ENCODE measurements at places on chromosomes 5 and 9.

DNA sequence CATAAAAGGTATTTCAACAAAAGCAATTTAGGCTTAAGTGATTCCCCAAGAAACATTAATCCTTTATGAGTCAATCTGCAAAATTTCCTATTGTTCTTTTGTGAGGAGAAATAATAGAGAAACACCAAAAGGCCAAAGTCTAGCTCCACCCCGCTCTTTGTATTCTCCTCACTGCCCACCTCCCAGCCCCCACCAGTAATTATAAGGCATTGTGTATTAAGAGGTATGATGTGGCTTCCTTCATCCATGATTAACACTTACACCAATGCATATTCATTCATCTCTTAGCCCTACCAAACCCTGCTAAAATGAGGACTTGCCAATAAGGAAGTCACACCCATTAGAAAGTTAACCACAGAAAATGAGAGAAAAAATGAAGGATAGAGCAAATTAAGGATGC lies 105.3 kb upstream of the SPATA31D4 start:
- DNase-seq, result no peak

GRCh38 chr9:138075496-138075895 lies 197.9 kb downstream of the CACNA1B start:
- DNase-seq, result no peak

- no peak for DNase-seq
Measured at GRCh38 chr9:20331095-20331685, 291.1 kb downstream of the MLLT3 start.

DNA sequence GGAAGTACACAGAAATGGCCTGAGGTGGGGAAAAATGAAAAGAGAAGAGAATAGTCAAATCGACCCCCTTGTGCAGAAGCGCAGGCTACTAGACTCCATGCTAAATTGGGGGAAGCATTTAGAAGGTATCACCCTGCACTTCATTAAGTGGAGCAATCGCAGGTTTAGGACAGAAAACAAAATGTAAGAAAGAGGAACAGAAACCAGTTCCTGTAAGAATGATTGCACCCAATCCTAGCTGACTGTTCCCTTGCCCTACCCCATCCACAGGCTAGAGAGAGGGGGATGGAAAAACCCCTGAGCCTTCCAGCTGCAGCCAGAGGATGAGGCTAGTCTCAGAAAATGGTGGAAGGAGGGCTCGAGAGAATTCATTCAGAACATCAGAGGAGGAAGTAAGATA lies 23.9 kb upstream of the PPP1R2B start:
- DNase-seq, result no peak

DNA sequence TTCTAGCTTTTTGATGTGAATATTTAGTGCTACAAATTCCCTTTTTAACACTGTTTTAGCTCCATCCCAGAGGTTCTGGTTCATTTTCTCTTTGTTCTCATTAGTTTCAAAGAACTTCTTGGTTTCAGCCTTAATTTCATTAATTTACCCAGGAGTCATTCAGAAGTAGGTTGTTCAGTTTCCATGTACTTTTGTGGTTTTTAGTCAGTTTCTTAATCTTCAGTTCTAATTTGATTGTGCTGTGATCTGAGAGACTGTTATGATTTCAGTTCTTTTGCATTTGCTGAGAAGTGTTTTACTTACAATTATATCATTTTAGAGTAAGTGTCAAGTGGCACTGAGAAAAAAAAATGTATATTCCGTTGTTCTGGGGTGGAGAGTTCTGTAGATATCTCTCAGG lies 240.1 kb upstream of the RASA1 start:
- DNase-seq, result no peak
